ENCODE measurements at places on chromosomes 4 and X. TPM values are rescaled to one million over a fixed set of nuclear protein-coding genes. Genes with fewer than 3 reads are reported as not detected.

GRCh38 chrX:149487292-149487691 is 17.8 kb downstream of the IDS start:
- no peak for DNase-seq

DNA sequence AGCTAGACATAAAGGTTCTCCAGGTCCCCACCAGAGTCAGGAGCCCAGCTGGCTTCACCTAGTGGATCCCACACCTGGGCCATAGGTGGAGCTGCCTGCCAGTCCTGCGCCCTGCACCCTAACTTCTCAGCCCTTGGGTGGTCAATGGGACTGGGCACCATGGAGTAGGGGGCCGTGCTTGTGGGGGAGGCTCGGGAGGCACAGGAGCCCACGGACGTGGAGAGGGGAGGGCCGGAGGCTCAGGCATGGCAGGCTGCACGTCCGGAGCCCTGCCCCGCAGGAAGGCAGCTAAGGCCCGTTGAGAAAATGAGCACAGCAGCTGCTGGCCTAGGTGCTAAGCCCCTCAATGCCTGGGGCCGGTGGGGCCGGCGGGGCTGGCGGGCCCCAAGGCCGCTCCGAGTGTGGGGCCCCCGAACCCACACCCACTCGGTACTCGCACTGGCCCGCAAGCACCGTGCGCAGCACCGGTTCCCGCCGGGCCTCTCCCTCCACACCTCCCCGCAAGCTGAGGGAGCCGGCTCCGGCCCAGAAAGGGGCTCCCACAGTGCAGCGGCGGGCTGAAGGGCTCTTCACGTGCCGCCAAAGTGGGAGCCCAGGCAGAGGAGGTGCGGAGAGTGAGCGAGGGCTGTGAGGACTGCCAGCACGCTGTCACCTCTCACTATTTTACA is 291.1 kb downstream of the KLHL4 start:
- DNase-seq, result no peak

DNA sequence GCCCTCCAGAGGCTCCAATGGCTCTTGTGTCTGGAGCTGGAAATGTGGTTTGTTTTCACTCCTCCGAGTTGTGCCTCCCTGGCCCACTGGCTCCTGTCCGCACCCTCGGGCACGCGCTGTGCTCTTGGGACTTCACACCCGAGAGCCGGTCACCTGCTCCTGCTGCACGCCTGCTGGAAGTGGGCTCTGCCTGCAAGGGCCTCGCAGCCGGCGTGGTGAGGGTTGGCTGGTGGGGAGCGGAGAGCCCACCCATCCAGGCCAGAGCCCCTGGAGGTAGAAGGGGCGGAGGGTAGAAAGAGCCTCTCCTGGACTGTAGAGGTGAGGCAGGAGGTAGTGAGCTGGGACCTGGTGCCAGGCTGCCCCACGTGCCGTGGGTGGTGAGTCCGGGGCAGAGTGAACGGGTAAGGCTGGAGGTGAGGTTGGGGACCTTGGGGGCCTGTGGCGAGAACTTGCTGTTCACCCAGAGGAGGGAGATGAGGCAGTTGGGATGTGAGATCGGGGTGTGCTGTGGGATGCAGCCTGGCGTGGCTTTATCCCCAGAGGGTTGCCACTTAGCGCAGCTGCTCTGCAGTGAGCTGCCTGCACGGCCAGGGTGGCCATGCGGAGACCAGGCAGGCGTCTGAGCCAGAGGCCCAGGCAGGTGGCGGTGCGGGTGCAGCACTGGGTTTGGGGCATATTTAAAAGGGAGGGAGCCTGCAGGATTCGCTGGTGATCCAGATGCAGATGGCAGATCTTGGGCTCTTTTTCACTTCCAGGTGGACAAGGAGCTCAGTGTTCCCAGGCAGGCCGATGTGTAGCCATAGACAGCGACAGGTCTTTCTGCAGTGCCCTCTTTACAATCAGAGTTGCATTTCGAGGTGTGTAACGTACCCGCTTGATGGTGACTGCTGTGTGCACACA is 48.8 kb downstream of the PCGF3 start:
- DNase-seq, result no peak

- DNase-seq, result peak; percentile 58
These were observed 392.2 kb downstream of the PPP1R2C start for GRCh38 chrX:42385730-42386129.

- peak; percentile 82 for DNase-seq
These were observed 20.8 kb downstream of the IRF2 start for GRCh38 chr4:184453365-184454160.

GRCh38 chr4:110049951-110050925 is 137.6 kb downstream of the EGF start:
- DNase-seq, result peak; percentile 24

GRCh38 chr4:137711502-137711901 is 179.2 kb upstream of the PCDH18 start:
- DNase-seq, result no peak

DNA sequence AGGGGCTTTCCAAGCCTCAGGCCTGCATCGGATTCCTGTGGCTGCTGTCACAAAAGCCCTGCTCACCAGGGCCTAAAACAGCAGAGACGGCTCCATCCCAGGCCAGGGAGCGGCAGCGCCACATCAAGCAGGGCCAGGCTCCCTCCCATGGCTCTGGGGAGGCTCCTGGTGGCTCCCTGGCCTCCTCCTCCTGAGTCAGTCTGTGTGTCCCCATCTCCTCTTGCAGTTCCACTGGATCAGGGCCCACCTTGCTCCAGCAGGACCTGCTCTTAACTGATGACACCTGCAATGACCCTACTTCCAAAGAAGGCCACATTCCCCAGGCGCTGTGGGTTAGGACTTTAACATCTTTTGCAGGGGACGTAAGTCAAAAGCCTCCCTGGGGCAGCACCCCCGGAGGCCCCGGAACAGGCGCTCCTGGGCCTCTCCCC is 51.9 kb downstream of the CPZ start:
- no peak for DNase-seq

GRCh38 chr4:26404743-26405206 is 84.0 kb downstream of the RBPJ start:
- no peak for DNase-seq

DNA sequence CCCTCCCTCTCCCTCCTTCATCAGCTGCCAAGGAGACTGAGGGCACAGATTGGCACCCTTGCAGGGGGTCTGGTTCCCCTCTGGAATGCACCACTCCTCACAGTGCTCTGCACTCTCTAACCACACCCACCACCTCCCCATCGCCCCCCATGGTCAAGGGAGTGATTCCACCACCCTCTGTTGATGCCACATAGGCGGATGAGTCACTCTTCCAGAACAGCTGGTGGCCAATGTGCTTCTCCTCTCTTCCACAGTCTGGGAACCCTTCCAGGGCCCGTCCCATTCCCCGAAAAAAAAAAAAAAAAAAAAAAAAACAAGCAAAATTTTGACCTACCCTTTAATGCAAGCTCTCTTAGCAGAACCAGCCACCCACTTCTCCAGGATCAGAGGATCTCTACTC is 341.3 kb upstream of the KLF3 start:
- DNase-seq, result peak; percentile 86

- DNase-seq, result no peak
These were observed 139.3 kb upstream of the FRMPD4 start for GRCh38 chrX:11998944-11999343.

DNA sequence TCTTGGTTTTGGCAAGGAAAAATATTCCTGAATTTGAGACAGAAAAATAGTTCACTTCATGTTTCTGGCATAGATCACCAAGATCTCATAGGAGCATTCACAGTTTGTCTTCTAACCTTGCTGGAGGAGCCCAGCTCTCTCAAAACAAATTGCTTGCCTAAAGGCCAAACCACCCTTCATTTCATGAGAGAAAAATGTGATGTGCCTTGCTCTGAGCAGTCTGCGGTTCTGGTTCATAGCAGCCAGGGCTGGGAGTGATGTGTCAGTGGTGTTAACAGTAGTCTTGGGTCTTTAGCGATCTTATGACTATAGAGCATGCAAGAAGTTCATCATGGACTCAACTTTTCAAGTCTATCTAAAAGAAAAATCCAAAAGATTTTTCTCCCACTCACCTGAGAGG is 183.3 kb downstream of the DCLK2 start:
- no peak for DNase-seq

DNA sequence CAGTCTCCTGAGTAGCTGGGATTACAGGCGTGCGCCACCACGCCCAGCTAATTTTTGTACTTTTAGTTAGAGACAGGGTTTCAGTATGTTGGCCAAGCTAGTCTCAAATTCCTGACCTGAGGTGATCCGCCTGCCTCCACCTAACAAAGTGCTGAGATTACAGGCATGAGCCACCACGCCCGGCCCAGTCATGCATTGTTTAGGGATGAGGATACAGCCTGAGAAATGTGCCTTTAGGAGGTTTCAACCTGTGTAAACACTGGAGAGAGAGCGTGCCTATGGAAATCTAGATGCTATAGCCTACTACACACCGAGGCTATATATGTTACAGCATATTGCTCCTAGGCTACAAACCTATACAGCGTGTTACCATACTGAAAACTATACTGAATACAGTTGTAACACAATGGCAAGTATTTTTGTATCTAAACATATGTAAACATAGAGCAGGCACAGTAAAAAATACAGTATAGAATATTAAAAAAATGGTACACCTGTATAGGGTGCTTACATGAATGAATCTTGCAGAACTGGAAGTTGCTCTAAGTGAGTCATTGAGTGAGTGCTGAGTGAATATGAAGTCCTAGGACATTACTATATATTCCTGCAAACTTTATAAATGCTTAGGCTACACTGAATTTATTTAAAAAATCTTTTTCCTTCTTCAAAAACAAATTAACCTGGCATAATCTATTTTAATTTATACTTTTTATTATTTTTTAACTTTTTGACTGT is 588.2 kb upstream of the ADGRL3 start:
- peak; percentile 46 for DNase-seq

GRCh38 chr4:123941306-123941705 is 544.7 kb downstream of the SPRY1 start:
- DNase-seq, result peak; percentile 5

GRCh38 chr4:150251752-150252190 is 173.5 kb downstream of the DCLK2 start:
- DNase-seq, result no peak

- no peak for DNase-seq
These were observed 298.8 kb upstream of the TAPT1 start for GRCh38 chr4:16524911-16525554.

QDPR gene
- 31.5 TPM for total RNA-seq

GPR119 gene
- total RNA-seq, result not detected

NLRP2B gene
- total RNA-seq, result not detected

DUSP21 gene
- not detected for total RNA-seq

FOXP3 gene
- total RNA-seq, result not detected

LUZP4 gene
- not detected for total RNA-seq

FHL1 gene
- total RNA-seq, result 97.2 TPM

OPRPN gene
- not detected for total RNA-seq

SMIM10 gene
- total RNA-seq, result not detected

MSL3 gene
- total RNA-seq, result 27.2 TPM

SULT1B1 gene
- total RNA-seq, result 0.27 TPM

FATE1 gene
- not detected for total RNA-seq

RASSF6 gene
- total RNA-seq, result not detected
